Glutamatergic neuron (in vitro differentiated cells): ENCODE measurements at places on chromosomes 3 and 15. TPM values are rescaled to one million over a fixed set of nuclear protein-coding genes. Genes with fewer than 3 reads are reported as not detected.

The PSTPIP1 gene
- total RNA-seq, result 12.4 TPM

- DNase-seq, result no peak
These were observed 124.4 kb downstream of the FEZF2 start for GRCh38 chr3:62248734-62249483.

GRCh38 chr3:141011997-141012262 lies 39.2 kb upstream of the SPSB4 start:
- no peak for DNase-seq

GRCh38 chr15:70258369-70259027 lies 160.8 kb upstream of the TLE3 start:
- no peak for DNase-seq

DNA sequence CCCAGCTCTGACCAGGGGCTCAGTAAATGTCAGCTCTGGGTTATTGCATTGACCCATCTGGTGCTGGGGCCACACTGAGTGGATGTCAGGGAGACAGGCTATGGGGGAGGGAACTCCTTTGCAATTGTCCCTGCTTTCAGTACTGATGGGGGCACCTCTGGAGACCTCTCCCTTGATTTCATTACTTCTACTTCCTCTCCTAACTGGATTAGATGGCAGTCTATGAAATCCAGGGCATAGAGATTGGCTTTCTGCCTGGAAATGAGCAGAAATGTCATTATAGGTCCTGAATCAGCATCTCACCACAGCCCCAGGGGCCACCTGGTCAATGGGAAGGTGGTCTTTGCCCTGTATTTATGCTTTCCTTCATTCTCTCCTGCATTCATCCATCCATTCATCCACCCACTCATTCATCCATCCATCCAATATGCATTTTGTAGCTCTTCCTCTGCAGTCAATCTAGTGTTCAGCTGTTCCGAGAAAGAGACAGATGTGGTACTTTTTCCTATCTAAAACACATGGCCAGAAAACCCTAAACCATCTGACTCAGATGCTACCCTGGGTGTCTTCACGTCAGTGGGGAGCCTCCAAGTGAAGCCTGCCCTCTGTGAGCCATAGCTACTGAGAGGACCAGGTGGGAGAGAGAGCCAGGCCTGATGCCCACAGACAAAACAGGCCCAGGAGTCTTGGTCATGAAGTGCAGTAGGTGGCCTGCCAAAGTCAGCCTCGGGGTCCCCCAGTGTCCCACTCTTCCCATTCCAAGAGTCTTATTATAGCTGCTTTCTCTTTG lies 57.1 kb downstream of the CCDC33 start:
- no peak for DNase-seq

GRCh38 chr3:32681811-32682210 lies 3.2 kb upstream of the CNOT10 start:
- no peak for DNase-seq

GRCh38 chr3:121152573-121152972 lies 244.6 kb downstream of the STXBP5L start:
- no peak for DNase-seq

DNA sequence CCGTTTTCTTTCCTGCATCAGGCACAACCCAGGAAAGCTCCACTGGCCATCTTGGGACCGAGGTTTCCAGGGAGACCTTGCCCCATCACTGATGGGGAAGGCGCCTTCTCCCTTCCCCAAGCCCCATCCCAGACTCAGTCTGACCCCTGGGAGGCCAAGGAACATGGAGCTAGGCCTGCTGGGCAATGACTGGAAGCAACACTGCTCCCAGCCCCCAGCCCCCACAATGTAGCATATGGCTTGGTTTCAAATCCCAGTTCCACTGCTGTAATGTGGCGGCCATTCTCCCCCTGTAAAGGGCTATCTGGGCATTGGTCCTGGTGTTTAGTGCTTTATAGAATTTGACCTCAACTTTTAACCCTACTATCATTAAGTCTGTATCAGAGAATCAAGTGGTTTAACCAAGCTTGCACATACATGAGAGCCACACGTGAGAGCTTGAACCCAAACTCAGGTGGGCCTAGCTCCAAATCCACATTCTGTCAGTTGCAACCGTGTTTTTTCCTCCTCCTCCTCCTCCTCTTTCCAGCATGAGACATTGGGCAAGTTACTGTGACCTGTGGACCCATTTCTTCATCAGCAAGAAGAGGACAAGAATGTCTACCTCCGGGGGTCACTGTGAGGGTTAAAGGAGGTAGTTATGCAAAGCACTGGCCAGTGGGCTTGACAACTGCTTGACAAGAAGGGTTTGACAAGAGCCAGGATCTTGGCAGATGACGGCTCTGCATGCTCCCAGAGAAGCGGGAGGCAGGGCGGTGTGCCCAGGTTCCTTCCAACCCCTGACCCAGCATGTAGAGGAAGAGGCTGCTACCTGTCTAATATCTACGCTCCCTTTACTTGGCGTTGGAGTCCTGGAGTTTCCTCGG lies 37.4 kb downstream of the KLHL25 start:
- no peak for DNase-seq

DNA sequence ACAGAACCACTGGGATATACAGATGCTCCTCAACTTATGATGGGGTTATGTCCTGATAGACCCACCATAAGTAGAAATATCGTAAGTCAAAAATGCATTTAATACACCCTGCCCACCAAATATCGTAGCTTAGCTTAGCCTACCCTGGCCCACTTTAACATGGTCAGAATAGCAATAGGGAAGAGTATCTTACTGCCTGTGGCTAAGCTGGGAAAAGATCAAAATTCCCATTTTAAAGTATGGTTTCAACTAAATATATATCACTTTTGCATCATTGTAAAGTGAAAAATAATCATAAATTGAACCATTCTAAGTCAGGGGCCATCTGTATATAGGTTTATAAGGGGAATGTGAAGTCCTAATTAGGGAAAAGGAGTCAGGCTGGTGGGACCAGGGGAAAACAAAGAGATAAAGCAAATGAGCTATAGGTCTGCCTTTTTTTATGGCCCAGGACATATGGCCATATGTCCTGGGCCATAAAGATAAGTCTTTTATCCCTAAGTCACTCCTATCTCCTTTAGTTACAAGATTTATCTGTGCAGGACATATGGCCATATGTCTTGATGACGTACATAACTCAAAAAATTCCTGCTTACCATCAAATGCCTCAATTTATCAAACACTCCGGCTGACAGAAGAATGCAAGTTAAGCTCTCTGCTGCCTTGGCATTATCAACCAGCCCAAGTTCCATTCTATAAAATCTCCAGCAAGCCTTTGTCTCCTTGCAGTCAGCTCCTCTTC lies 11.2 kb downstream of the RTP3 start:
- DNase-seq, result no peak

GRCh38 chr3:24476871-24477656 lies 17.6 kb downstream of the THRB start:
- DNase-seq, result no peak
